ENCODE measurements at places on chromosomes 2 and 18.

GRCh38 chr2:10829299-10829698 lies 16.7 kb upstream of the PDIA6 start:
- no peak for DNase-seq

- DNase-seq, result no peak
Measured at GRCh38 chr2:71101656-71102055, 28.4 kb downstream of the MCEE start.

DNA sequence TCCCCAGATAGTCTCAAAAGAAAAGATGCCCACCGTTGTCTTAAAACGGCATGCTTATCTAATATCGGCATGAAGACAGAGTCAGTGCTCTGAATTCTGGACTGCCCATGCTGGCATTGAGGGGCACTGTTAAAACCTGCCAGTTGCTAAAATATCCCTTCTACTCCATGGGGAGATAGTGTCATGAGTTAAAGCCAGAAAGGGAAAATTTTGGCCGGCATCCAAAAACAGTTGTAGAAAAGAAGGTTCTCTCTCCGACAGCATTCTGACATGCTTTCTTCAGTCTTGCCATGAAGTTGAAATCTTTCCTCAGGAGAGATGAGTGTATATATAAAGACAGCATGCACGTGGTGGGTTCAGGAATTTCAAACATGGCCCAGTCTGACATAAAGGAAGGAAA lies 401.3 kb upstream of the PIK3C3 start:
- DNase-seq, result no peak

- no peak for DNase-seq
Measured at GRCh38 chr2:73000808-73001570, 70.5 kb downstream of the SFXN5 start.

GRCh38 chr2:173171924-173172643 lies 96.4 kb downstream of the MAP3K20 start:
- DNase-seq, result no peak

GRCh38 chr2:174493549-174494331 lies 6.9 kb upstream of the GPR155 start:
- no peak for DNase-seq

DNA sequence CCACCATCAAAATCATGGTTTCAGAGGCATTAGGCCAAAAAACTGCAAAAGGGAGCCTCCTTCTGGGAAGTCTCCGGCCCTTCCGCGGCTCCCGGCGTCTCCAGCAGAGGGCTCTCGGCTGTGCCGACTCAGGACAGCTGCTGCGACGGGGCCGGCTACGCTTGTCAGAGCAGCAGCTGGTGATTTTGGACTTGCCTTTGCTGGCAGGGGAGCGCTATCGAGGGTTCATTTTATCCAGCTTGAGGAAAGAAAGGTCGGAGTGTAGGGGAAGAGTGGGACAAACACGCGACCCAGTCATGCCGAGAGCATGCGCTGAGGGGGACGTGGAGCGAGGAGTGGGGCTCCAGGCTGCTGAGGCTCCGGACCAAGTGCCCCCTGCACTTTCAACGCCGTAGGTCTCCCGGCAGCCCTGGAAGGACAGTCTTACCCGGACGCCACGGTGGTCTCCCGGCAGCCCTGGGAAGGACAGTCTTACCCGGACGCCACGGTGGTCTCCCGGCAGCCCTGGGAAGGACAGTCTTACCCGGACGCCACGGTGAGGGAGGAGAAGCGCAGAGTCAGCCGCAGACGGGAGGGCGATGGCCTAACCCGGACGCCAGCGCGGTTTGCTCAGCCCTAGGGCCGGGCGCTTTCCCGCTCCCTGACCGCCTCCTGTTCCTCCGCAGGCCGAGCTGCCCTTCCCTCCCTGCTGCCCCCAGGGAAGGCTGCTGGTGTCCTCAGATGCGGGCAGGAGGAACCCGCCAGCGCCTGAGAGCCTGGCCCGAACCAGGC lies 21.7 kb downstream of the DDX18 start:
- no peak for DNase-seq

DNA sequence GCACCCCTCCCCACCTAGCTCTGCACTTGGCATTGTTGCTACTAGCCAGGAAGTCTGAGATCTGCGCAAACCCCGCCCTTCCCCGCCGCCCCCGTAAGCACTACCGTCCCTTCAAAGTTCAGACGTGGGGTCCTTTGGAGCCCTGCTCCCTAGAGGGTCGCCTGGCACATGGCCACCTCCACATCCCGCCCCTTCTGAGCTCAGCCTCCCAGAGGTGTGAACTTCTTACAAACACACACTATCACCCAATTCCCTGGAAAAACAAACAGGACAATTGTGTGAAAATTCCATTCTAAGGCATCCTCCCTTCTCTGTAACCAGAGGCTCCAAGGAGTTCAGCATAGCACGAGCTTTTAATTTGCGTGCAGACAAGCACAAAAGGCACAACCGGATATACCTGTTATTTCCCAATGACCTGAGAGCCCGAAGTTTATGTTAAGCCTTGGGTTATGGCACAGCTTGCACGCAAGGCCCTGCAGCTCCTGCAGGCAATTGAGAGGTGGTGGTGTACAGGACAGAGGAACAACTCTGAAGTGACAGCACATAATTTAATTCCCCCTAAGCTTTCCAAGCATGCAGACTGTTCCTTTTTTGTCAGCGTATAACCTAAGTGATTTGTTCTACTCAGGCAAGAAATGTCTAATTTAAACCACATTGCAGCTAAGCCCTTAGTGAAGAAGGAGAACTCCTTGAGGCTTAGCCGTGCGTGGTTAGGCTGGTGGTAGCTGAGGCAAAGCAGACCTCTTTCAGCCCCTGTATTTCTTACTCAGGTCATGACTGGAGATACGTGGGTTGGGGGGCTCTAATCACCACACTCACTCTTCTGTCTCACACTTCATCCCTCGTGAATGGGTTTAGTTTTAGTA lies 20.3 kb upstream of the CYP1B1 start:
- DNase-seq, result no peak

GRCh38 chr2:241941691-241942301 lies 72.3 kb downstream of the RTP5 start:
- no peak for DNase-seq

GRCh38 chr2:234708091-234708683 lies 211.3 kb upstream of the ARL4C start:
- DNase-seq, result no peak

DNA sequence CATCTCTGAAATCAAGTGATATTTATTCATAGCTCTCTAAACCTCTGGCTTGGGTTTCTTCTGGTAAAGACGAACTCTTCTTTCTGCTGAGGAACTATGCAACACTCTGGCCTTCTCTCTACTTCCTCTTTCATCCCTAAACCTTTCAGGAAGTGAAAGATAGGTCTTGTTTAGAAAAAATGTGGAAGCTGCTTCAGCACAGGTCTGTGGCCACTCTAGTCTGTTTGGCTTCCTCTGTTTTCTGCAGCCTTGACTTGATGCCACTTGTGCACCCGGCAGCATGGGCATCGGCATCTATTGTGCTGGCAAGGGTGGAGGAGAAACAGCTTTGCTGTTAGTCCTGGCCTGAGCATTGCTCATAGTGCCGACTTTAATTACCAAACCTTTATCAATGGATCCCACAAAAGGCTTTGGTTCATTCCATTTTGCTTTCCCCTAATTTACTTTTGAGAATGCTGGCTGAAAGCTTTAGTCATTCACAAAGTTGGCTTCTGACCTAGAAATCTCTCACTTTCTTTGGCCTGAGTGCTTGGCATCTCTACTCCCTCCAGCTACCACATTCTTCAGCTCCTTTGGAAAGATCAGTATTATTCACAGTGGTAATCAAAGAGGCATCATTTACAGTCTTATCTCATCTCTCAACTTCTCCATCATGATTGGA lies 32.0 kb upstream of the GPR39 start:
- no peak for DNase-seq

Measured in activated CD4-positive, alpha-beta T cell treated with anti-CD3 and anti-CD28 coated beads, Interleukin-2, amount 50 U/mL, for 24 hours (primary cell).